ENCODE measurements at places on chromosomes 6 and 20. TPM values are rescaled to one million over a fixed set of nuclear protein-coding genes. Genes with fewer than 3 reads are reported as not detected.

The DACT2 gene
- not detected for total RNA-seq

The IL17A gene
- total RNA-seq, result not detected

The ERVFRD-1 gene
- 0.28 TPM for total RNA-seq

The SGK2 gene
- 0.88 TPM for total RNA-seq

The ADAM33 gene
- total RNA-seq, result 9.1 TPM

The BNIP5 gene
- not detected for total RNA-seq

The OR2B6 gene
- not detected for total RNA-seq

The OPN5 gene
- not detected for total RNA-seq

- no peaks in the 10 kb centered on the region for H3K36me3 ChIP-seq
- DNase-seq, result no peak
- H3K27ac ChIP-seq, result peak overlapping the region; percentile 75
- H3K4me3 ChIP-seq, result no peak overlapping the region
- no peaks in the 10 kb centered on the region for H3K4me1 ChIP-seq
Measured at GRCh38 chr6:109239651-109240321, 142.5 kb downstream of the CD164 start.

- DNase-seq, result no peak
- no peaks in the 10 kb centered on the region for H3K36me3 ChIP-seq
- peak overlapping the region; percentile 95 for H3K4me3 ChIP-seq
- peaks cover 40% of the 10 kb centered on the region for H3K4me1 ChIP-seq
Measured at GRCh38 chr6:2244261-2245102, 923 bp downstream of the GMDS start.

DNA sequence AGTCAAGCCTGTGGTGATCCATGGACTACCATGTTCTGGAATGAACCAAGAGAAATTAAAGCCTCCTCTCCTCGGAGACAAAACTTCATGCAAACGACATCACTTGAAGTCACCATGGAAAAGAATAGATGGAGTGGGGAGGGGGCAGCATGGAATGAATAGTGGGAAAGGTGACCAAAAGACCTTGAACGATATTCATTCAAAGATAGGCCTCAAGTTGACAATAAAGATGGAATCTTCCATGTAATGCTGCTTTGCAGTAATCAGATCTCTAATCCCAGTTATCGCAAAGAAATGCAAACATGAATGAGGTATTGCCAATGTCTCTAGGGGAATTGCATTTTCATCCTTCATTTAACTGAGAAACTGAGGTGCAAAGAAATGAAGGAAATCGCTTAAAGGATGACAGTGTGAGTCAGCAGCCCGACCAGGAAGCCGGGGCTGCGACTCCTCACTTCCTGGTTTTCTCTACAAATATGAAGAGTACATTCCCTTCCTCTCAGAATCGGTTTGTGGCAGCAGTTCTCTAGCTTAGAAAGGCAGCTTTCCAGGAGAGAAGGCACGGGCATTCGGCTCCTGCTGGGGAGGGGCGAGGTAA, 65.6 kb upstream of the RREB1 start:
- no peaks in the 10 kb centered on the region for H3K36me3 ChIP-seq
- no peaks in the 10 kb centered on the region for H3K27me3 ChIP-seq
- DNase-seq, result no peak
- no peak overlapping the region for H3K4me3 ChIP-seq

DNA sequence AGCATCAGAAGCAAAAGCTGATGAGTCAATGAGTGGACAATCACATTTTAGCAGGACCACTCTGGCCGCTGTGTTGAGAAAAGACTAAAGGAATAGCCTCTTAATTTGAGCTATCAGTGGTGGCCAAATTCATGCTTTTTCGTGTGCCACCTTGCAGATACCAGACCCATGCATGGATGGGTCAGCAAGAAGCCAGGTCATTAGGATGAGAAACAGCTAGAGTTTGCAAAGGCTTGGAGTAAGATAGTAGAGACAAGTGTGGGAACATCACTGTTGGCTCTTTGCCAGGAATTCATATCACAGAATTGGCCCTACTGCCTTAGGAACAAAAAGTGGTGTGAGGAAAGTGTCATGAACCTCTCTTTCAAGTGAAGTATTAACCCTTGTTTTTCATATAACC, 25.5 kb downstream of the MRAP2 start:
- H3K4me3 ChIP-seq, result no peak overlapping the region
- H3K27ac ChIP-seq, result no peak overlapping the region
- H3K4me1 ChIP-seq, result no peaks in the 10 kb centered on the region
- no peaks in the 10 kb centered on the region for H3K27me3 ChIP-seq

DNA sequence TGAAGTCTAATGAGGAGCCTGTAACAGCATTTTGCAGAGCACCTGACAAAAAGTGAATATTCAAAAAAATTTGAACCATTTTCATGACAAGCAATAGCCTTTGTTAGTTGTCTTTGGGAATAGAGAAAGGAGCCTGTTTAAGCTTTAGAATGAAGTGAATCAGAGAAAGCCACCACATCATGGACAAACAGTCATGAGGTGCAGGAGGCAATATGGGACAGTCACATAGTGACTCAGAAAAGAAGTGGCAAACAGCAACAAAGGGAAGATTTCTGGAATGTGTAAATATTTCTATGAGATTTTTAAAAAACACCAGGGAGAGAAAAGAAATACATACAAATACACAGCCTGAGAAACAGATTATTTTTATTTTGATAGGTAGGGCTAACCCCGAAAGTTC, 6.6 kb downstream of the KLHL31 start:
- no peaks in the 10 kb centered on the region for H3K36me3 ChIP-seq
- H3K27me3 ChIP-seq, result no peaks in the 10 kb centered on the region
- DNase-seq, result no peak
- no peak overlapping the region for H3K27ac ChIP-seq
- H3K4me1 ChIP-seq, result no peaks in the 10 kb centered on the region

GRCh38 chr6:143811501-143812157, 31.5 kb upstream of the LTV1 start:
- no peaks in the 10 kb centered on the region for H3K27me3 ChIP-seq
- DNase-seq, result no peak
- no peak overlapping the region for H3K27ac ChIP-seq
- H3K36me3 ChIP-seq, result no peaks in the 10 kb centered on the region
- no peak overlapping the region for H3K4me3 ChIP-seq
